ENCODE measurements at places on chromosomes 13 and 19.

- no peak for DNase-seq
These were observed 894.2 kb upstream of the ATXN8OS start for GRCh38 chr13:69213396-69213795.

- peak; percentile 13 for DNase-seq
These were observed 101.8 kb downstream of the SOX1 start for GRCh38 chr13:112168761-112169160.

DNA sequence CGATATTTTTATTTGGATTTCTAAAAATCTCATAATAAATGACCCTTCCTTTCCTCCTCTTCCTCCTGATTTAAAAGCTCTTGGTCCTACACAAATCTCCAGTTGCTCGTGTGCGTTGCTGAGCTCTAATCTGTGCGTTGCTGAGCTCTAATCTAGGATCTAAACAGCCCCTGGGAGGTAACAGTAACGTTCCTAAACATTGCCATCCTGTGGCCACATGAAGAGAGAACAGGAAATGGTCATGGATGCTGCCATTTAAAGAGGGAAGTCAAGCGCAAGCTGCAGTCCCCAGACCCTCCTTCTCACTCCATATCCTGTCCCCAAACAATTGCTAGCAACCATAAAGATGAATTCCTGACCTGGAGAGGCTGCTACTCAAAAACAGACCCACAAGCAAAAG is 170.8 kb downstream of the NUFIP1 start:
- DNase-seq: no peak

- no peak for DNase-seq
These were observed 4.4 kb upstream of the STARD13 start for GRCh38 chr13:33289966-33290365.

- DNase-seq: no peak
These were observed 5.0 kb downstream of the KIRREL2 start for GRCh38 chr19:35861640-35862160.

DNA sequence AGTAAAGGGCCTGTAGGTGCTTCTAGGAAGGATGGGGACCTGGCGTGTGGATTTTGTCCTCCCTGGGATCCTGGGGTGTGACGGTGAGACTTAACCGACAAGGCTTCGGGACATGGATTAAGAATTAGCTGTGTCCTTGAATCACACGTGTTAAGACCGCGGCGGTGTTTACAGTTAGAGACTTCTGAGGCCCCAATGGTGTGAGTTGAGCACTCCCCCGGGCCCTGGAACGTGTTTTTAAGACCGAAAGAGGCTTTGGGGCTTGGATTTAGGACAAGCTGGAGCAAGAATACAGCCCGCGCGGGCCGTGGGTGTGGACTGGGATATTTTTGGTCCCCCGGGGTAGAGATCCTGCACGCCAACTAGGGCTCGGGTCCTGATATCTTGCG is 1.2 kb upstream of the SLC27A1 start:
- no peak for DNase-seq

DNA sequence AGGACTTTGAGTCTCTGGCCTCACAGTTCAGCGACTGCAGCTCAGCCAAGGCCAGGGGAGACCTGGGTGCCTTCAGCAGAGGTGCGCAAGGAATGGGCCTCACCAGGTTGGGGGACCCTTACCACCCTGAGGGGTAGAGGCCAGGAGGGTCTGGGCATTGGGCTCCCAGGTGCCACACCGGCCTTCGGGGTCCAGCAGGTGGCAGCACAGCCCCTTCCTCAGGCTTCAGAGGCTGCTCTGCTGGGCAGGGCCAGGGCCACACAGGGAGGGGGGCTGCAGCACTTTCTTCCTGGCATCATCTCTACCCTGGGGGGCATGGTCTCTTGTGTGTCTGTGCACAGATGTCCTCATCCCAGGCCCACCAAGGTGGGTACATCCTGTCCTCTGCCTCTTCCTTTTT is 12.9 kb downstream of the PIN1 start:
- peak; percentile 36 for DNase-seq

DNA sequence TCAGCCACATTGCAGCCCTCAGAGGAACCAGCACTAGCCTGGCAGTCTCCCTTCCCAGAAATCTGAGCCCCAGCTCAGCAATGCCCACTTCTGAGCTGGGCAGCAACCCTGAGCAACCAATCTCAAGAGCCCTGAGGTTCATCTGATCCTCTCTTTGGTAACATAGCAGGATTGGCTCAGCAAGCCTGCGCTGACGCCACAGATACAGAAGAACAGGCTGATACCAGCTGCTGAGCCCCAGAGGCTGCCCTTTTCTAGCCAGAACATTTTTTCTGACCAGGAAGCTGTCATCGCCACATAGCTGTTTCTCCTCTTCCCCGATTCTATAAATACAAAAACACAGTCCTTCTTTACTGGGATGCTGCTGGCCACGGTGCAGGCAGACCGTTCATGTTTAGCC is 59.8 kb downstream of the TRPM4 start:
- no peak for DNase-seq

GRCh38 chr19:42074513-42075363 is 1.2 kb upstream of the ZNF574 start:
- DNase-seq: peak; percentile 32

- no peak for DNase-seq
These were observed 135.3 kb downstream of the RFC3 start for GRCh38 chr13:33953203-33953602.

GRCh38 chr19:4639531-4640246 is 373 bp downstream of the TNFAIP8L1 start:
- DNase-seq: no peak

GRCh38 chr13:28356561-28357021 is 138.3 kb downstream of the FLT1 start:
- no peak for DNase-seq

GRCh38 chr19:20103091-20103740 is 25.4 kb downstream of the ZNF90 start:
- no peak for DNase-seq

DNA sequence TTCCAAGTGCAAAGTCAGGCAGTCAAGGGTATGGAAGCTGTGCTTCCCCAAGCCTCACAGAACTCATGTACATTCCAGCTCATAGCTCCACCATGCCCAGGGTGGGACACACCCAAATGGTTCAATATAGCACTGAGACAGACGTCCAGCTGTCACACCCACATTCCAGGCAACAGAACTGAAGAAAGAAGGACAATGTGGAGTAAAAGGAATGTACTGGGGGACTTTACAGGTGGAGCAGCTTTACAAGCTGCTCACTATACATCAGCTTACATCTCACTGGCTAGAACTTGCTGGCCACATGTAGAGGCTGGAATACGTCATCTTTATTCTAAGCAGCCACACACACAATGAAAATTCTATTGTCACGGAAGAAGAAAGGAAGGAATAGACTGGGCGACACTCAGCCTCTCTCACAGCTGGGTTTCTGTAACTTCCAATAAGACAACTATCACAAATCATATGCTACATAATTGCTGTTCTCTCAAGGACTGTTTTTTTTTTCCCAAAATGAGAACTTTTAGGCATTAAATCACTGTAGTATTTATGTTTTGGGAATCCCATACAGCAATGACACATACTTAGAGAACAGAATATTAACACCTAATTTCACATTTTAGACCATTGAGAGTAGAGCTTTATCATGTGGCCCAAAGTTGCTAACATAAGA is 86.1 kb downstream of the KLF12 start:
- DNase-seq: no peak

DNA sequence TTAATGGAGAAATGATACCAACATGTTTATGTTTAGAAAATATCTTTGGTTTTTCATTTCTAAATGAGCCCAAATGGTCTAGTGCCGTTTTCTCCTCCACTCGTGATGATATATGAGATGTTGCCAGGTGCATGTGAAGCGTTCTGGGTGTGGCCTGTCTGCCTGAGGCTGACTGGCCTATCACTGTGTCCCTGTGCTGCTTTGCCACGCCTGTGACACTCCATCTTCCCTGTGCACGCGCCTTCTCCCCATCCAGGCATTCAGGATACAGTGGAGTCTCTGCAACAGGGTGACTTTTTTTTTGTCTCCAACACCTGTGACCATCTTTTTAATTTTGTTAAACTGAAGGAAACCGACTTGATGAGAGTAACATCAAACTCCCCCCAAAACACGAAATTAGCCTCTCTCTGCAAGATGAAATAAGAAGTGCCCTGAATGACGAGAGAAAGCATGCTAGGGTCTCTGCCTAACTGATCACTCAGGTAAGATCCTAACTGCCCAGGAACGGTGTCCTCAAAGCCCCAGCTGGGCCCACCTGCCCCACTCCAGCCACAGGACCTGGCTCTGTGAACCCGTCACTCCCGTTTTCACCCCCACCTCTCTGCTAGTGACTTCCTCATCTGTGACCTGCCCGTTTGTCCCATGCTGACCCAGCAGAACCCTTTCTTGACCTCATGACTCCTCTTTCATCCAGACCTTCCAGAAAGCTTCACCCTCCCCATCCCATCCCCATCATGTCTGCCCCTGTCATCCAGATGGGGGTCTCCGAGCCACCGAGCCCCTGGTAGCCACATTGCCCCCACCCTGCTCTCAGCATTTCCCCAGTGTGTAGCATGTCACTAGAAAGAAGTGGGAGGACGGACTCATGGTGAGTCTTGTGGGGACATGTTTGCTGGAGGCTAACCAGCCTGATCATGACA is 33.2 kb upstream of the TFDP1 start:
- no peak for DNase-seq

GRCh38 chr19:12668932-12669269 is 2.3 kb downstream of the WDR83 start:
- peak; percentile 78 for DNase-seq

- DNase-seq: no peak
These were observed 1692.9 kb upstream of the SLC10A2 start for GRCh38 chr13:104759069-104759468.

- DNase-seq: no peak
These were observed 222.8 kb upstream of the OBI1 start for GRCh38 chr13:78881751-78882150.

DNA sequence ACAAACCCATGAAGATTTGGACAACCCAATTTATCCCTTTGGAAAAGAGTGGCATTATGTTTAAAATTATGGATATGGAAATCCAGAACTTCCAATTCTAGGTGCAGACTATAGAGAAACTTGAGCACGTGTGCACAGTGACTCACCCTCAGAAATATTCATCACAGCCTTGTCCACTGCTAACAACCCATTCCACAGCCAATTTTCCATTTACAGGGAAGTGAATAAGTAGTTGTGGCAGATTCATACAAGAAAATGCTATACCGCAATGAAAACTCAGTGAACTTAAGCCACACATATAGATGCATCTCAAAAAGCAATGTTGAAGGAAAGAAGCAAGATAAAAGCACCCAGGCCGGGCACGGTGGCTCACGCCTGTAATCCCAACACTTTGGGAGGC is 133.3 kb downstream of the USP12 start:
- no peak for DNase-seq

- no peak for DNase-seq
These were observed 30.5 kb downstream of the MTRF1 start for GRCh38 chr13:41232578-41233480.

- no peak for DNase-seq
These were observed 166.5 kb downstream of the COG6 start for GRCh38 chr13:39821977-39822376.

DNA sequence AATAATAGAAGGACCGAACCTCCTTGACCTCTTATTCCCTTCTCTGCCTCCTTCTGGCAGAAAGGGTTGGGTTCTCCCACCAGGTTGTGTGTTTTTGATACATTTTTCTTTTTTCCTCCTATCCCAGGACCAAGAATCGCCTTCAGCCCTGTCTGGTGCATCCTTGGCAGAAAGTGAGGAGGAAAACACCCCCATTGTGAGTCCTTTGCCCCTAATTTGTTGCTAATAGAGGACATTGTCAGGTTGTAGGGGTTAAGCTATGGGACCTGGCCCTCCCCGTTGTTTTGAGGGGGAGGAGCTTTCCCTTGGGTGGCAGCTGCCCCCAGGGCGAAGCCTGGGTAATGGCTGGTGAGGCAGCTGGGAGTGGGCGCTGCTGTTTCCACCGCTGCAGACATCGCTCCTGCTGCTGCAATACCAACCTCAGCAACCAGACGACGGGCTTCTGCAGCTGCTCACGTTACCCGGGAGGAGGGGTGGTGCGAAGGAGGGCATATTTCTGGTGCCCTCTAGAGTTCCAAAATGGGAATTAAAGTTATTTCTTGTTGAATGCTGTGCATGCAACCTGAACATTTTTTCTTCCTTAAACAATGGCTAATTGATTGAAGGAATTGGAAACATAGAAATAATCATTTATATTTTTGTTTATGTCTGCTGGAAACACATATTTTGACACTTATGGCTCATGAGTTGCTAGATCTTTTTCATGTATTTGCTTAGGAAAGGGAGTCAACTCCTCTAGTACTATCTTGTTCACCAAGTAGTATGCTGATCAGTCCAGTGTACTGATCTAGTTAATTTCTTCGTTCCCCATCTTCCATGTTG is 1.5 kb downstream of the ZMYM2 start:
- peak; percentile 91 for DNase-seq

- DNase-seq: no peak
These were observed 17.2 kb downstream of the PGLS start for GRCh38 chr19:17528610-17529009.

GRCh38 chr19:31600731-31601295 is 251.6 kb upstream of the TSHZ3 start:
- no peak for DNase-seq

DNA sequence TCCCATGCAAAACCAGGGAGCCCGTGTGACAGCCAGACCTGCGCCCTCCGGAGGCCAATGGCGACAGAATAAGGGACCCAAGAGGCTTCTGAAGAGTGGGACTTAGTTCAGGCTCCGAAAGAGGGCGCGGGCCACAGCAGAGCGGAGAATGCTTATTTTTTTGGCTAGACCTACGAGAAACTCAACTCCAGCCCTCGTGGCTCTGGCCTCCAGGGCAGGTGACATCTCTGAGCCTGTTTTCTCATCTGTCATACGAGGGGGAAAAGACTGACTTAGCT is 23.0 kb downstream of the DPP9 start:
- DNase-seq: no peak

GRCh38 chr13:87671031-87671752 is at the start of gene SLITRK5:
Gene SLITRK5 (plus strand): TSS chr13:87671371. CDS start chr13:87675389, 4,018 bp downstream.
- peak; percentile 82 for DNase-seq

GRCh38 chr19:44684892-44685863 is 13.8 kb upstream of the CEACAM16 start:
- DNase-seq: no peak
